Globus pallidus (tissue), 1 donor: ENCODE measurements at places on chromosomes 5 and 9.

- DNase-seq = peak; percentile 25
Measured at GRCh38 chr5:28344836-28345433, 1306.5 kb upstream of the CDH9 start.

GRCh38 chr5:143244000-143244736, 159.3 kb downstream of the NR3C1 start:
- no peak for DNase-seq

DNA sequence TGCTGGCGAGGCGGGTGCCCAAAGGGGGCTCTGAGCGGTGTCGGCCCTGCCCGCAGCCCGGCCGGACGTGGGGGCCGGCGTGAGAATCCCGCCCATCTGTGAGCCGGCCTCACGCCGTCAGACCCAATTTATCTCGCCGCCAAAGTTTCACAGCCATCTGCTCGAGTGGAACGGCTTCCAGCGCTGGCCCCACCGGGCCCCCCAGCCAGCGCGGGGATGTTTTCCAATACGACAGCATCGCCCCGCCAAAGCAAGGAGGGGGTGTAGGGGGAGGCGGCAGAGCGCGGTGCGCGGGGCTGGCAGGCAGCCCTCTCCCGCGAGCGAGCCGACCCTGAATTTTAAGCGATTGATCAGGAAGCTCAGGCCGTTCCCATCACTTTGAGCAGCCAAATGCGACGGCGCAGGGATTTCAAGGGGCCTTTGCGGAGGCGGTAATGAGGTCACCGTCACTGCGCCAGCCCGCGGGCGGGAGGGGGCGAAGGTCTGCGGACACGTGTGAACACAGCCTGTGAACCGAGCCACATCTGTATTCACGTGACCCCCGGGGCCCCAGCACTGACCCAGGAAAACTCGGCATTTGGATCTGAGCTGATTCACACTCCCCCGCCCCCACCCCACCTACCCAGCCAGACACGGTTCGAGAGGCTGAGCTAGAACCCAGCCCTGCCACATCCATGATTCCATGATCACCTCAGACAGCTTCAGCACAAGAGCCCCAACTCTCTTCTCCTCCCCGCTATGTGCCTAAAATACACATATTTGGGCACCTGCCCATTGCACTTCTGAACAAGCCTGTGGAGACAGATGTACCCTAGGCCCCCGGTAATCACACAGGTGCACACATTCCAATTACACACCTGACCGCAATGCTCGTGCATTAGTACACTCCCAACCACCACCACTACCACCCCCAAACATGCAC, 47.8 kb upstream of the PSD2 start:
- DNase-seq = peak; percentile 70

DNA sequence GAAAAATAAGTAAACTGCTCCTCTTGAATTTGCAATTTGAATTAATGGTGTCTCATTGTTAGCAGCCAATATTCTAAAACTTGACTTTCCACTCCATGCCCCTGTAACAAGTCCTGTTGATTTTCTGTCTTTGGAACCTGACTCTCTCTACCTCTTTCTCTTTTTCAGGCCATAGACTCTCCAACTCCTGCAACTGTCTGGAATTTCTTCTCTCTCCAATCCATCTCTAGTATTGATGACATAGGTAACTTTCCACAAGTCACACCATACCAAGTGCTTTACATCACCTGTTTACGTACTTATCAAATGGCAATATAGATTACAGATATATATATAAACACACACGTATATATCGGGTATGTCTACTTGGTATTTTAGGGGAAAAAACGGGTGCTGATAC, 923 bp downstream of the C5orf34 start:
- no peak for DNase-seq

DNA sequence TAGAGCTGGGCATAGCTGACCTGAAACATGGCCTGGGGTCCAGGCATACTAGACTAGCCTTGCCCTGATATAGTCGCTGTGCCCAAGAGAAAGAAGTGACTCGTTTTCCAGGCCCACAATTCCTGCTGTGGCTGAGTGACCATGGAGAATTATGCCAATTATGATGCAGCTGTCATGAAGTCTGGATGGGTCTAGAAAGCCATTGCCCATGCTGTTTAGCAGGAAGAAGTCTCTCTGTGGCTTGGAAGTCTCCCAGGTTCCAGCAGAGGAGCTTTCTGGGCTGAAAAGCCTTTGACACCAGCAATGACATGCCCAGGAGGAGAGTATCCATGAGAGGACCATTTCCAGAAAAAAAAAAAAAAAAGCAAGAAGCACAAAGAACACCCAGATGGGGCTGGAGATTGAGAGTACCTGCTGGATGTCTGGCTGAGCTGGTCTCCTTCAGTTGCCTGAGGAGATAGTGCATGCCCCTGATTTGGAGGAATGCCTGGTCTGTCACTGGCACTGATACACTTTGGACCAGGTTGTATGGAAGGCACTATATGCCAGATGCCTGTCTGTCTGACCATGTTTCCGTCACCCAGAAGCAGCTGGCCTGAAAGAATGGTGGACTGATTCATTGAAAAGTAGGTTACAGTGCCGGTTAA, 128.0 kb upstream of the EPB41L4A start:
- no peak for DNase-seq

- DNase-seq = no peak
Measured at GRCh38 chr9:17888066-17888465, 309.2 kb downstream of the SH3GL2 start.

GRCh38 chr5:174798551-174798951, 74.2 kb downstream of the MSX2 start:
- DNase-seq = no peak

- no peak for DNase-seq
Measured at GRCh38 chr5:177478711-177479646, 5.5 kb upstream of the DBN1 start.

DNA sequence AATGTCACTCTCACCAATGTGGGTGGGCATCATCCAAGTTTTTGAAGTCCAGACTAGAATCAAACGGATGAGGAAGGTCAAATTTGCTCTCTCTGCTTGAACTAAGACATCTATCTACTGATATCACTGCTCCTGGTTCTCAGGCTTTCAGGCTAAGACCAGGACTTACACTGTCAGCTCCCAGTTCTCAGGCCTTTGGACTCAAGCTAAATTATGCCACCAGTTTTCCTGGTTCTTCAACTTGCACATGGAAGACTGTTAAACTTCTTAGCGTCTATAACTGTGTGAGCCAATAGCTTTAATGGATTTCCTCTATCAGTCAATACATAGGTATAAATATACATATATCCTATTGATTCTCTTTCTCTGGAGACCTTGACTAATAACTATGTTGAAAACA, 35.3 kb downstream of the LYRM7 start:
- no peak for DNase-seq

GRCh38 chr5:109929376-109929775, 239.6 kb downstream of the MAN2A1 start:
- DNase-seq = no peak

GRCh38 chr5:81162501-81162900, 70.6 kb upstream of the CKMT2 start:
- no peak for DNase-seq

- no peak for DNase-seq
Measured at GRCh38 chr5:172209714-172210113, 15.7 kb downstream of the EFCAB9 start.

GRCh38 chr5:98787131-98787719, 13.8 kb downstream of the RGMB start:
- no peak for DNase-seq

DNA sequence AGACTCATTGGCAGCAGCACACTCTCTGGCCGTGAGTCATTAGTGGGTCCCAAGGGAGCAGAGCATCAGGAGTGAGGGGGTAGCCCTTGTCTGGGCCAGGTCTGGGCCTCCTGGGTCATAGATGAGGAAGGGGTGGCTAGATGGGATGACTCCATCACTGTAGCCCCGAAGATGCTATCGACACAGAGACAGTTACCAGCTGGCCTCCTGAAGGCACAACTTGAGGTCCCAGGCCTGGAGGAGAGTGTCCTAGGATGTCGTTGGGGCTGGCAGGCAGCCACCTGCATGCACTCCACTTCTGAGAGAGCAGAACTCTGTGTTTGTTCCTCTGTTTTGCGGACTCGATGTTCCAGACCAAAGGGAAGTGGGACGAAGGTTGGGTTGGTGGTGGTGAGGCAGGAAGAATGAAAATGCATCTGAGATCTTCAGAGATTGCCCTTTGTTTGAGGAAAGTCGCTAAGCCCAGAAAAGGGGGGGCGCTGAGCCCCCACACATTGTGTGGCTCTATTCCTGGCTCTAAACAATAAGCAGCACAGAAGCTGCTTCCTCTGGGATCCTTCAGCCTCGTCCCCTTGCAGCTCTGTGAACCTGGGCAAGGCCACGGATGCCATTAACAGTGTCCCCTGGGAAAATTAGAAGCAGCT, 4.7 kb downstream of the BTNL9 start:
- DNase-seq = no peak

- peak; percentile 71 for DNase-seq
Measured at GRCh38 chr5:88144219-88145001, 124.2 kb downstream of the TMEM161B start.

DNA sequence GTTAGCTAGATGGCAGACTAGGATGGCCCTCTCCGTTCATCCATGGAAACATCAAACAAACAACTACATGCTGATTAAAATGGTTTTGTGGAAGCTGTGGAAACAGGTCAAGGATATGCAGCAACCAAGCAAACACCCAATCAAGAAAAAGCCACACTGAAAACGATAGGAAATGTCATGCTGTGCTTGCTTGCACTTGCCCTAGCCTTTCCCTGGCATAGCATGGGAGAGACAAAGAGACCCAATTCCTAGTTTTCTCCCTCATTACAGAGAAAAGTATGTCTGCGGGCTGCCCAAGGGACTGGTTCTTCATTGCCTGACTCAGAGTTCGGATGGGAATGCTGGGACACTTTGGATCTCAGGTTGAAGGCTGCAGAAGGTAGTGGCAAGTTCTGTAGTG, 98.7 kb downstream of the FANCC start:
- DNase-seq = no peak

GRCh38 chr9:69157751-69158466, 16.2 kb upstream of the TJP2 start:
- no peak for DNase-seq

- no peak for DNase-seq
Measured at GRCh38 chr9:124381170-124381945, 33.9 kb downstream of the PSMB7 start.

DNA sequence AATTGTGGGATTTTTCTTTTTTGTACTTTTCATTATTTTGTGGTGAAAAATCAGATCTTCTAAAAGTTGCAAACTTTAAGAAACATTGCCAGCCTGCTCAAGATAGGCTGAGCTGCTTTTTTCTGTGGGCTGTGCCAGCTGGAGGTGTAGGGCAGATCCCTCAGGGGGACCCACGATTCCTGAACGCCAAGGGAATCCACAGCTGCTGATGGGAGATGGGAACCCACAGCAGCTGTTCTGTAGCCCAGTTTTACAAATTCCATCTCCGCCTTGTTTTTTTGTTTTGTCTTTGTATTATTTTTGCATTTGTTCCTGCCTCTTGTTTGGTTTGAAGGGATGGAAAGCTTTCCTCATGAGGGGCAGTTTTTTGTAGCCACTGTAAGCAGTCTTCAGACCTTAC, 91.0 kb downstream of the WWC1 start:
- no peak for DNase-seq

DNA sequence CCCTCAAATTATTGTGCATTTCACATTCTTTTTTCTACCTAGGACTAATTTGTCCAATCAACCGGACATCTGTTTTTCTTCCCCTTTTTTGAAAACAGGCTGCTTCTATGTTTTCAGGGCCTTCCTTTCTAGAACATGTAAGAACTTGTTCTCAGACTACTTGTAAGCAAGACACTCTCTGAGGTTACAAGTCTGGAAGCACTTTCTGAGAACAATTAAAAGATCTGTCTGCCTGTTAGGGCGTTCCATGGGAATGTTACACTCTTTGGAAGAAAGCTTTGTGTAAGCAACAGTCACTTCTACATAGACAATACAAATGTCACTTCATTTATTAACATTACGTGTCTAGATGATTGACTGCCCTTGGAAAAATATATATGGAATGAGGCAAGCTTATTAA, 50.9 kb upstream of the HSPB3 start:
- peak; percentile 11 for DNase-seq

DNA sequence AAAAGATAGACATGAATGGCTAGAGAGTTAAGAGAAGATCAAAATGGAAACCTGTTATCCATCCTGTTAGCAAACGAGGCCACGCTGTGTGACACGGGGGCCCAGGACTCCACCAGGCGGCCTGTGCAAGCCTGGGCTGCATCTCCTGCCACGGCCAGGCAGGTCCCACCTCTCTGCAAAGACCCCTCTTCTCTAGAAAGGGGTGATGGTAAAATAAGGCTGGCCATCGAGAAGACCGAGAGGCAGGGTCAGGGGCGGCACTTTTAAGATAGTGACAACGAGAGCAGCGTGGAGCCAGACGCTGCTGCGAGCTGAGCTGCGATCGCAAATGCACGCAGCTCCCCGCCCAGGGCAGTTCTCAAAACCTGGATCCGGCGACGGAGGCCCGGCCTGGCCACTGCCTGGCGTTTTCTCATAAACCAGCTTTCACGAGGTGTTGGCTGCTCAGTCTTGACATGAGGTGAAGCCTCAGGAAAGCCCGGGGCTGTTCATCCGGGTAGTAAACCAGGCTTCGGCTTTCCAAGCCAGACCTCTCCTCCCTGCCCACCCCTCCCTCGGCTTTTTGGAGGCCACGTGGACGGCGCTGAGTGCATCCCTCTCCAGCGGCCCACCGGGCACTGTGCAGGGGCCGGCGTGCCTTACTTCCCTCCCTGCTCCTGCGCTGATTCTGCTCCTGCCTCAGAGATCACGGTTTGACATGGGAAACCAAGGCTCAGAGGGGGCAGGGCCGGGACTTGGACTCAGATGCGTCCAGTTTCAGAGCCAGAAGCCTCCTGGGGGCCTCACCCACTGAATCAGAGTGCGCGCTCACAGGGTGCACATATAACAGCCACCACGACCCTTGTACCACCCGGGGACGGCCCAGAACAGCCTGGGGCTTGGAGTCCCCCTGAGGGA, 151.6 kb upstream of the PHYKPL start:
- no peak for DNase-seq

GRCh38 chr5:132466433-132467286, 23.9 kb downstream of the IRF1 start:
- DNase-seq = no peak

- no peak for DNase-seq
Measured at GRCh38 chr5:124079062-124079461, 567.1 kb downstream of the CSNK1G3 start.

- DNase-seq = no peak
Measured at GRCh38 chr5:9834871-9835770, 205.0 kb upstream of the TAS2R1 start.
